Coronary artery (tissue), 2 donors: ENCODE measurements at places on chromosomes 2 and 18.

DNA sequence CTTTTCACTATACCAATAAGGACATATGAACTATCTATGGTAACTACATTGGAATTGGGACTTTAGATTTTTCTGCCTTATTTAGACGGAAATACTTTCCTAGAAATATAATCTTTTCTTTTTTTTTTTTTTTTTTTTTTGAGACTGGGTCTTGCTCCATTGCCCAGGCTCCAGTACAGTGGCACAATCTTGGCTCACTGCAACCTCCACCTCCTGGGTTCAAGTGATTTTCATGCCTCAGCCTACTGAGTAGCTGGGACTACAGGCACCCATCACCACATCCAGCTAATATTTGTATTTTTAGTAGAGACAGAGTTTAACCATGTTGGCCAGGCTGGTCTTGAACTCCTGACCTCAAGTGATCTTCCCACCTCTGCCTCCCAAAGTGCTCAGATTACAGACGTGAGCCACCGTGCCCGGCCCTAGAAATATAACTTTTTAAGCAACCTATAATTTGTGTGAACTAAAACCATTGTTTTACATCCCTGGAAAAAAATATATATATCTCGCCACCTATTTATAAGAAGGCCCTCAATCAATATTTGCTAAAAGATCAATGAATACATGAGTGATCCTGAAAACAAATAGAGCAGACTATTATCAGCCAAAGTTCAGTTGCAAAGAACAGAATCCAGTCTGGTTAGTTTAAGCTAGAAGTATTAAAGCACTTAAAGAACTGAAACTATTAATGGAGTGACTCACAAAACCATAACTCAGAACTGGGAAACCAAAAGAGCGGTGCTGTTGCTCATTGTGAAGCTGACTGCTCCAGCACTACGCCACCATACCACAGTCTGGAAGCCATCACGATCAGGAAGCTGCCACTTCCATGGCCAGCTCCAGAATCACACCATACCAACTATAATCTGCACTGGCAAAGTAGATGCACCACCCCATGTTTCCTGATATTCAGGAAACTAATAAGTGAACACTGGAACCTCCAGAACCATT lies 8.4 kb upstream of the HNRNPLL start:
- no peak for DNase-seq

GRCh38 chr2:128799284-128799552 lies 480.6 kb upstream of the HS6ST1 start:
- DNase-seq, result peak; percentile 36

GRCh38 chr2:102672107-102672776 lies 52.9 kb downstream of the SLC9A2 start:
- no peak for DNase-seq

DNA sequence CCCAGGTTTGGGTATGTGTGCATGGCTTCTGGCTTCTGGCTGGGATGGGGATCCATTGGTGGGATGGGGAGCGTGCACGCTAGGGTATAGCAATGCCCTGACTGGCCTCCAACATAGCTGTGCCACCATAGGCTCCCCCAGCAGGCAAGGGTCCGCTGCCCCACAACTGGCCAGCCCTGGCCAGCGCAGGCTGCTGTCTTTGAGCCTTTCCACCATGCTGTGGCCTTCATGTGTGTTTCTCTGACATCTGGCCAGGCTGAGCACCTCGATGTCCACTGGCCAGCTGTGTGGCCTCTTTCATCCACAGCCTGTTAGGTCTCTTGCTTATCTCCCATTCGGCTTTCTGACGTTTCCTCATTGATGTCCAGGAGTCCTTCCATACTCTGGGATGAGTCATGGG lies 231.3 kb downstream of the NDUFA10 start:
- peak; percentile 31 for DNase-seq

GRCh38 chr2:196335221-196335634 lies 163.8 kb upstream of the STK17B start:
- no peak for DNase-seq

DNA sequence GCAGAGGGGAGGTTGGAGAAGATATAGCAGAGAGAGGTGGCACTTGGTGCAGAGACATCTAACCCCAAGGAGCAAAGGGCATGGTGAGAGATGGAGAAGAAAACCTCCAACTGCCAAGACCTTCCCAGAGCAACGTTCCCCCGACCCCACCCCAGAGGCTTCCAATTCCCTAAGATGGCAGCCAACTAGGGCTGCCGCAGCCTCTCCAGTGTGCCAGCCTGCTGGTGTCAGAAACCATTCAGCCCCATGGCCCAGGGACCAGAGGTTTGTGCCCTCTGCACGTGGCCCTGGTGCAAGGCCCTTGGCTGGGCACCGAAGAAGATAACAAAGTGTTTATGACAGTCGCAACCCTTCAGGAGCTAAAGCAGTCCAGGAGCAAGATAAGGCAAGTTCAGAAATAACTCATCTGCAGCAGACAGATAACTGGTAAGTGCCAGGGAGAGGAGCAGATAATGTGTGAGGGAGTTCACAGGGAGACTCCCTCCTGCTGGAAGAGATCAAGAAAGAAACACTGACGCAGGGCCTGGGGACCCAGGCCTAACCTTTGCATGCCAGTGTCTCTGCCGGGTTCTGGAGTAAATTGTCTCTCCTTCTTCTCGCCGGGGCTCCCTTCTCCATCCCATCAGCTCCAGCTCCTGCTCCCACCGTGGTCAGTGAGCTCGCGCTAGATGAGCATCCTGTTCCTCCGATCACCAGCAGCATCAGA lies 66.1 kb upstream of the ID2 start:
- DNase-seq, result no peak

GRCh38 chr2:197293252-197294007 lies 17.1 kb downstream of the ANKRD44 start:
- no peak for DNase-seq

GRCh38 chr2:42523341-42523740 lies 29.6 kb upstream of the KCNG3 start:
- DNase-seq, result no peak

- no peak for DNase-seq
These were observed 61.6 kb downstream of the TRIB2 start for GRCh38 chr2:12778369-12778768.

- DNase-seq, result no peak
These were observed 50.8 kb downstream of the NRP2 start for GRCh38 chr2:205733082-205733481.

DNA sequence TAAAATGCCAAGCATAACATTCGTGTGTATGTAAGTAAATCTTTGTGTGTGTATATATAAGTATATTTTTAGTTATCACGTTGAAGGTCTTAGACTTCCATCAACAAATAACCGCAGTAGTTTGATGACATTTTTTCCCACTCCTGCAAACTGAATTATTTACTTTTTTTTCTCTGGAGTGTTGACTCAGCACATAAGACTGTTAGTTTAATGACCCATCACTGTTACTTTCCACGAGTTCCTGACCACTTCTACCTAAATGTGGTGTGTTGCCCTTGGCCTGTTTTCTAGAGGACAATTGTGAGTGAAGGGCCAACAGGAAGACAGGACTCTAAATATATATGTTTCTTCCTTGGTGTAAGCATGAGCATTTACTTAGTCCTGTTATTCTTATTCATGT lies 71.3 kb upstream of the TXNDC2 start:
- no peak for DNase-seq

GRCh38 chr2:191679818-191680600 lies 2.1 kb downstream of the NABP1 start:
- no peak for DNase-seq
